ENCODE measurements at places on chromosomes 1 and 21.

- DNase-seq = no peak
These were observed 100.8 kb upstream of the SLC45A1 start for GRCh38 chr1:8217011-8217711.

GRCh38 chr1:41914516-41914915 lies 4.2 kb downstream of the HIVEP3 start:
- no peak for DNase-seq

GRCh38 chr1:88946861-88947260 lies 45.6 kb downstream of the KYAT3 start:
- DNase-seq = no peak

DNA sequence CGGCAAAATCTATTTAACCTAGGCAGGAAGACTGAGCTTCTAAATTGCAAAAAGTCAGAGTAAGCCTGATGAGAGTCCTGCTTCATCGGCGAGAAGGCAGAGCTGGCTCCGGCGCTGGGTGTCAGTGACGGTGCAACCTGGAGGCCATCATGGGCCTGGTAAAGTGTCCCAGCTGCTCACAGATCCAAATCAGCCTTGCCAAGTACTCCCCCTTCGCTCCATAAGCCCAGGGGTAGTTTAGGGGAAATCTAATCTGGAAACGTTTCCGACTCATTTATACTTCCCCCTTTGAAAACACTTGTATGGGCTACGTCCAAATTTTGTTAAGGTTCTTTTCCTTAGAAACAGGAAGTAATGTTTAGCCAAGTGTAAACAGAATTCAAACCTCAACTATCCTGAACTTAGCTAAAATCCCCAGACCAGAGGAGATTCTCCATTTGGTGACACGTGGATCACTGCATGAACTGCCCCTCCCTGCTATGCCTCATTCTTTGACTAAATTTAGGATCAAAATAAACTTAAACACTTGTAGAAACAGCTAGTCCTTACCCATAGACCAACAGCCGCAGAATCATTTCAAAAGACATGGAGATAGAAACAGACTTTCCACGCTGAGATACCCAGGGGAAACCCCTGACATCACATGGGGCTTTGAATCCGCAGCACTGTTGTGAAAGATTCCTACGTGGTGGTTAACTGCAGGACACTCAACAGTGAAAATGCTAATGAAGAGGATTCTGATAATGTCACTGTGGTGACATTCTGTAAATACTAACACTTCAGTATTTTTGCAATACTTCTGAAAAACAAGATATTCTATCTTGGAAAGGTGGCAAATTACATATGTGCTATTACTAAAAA lies 172.7 kb downstream of the TGFBR3 start:
- DNase-seq = peak; percentile 33

- DNase-seq = no peak
These were observed 446.8 kb downstream of the NUF2 start for GRCh38 chr1:163768576-163768975.

GRCh38 chr1:116785006-116785405 lies 30.8 kb downstream of the CD2 start:
- no peak for DNase-seq

GRCh38 chr1:58992643-58993042 lies 208.8 kb upstream of the JUN start:
- DNase-seq = no peak

- DNase-seq = no peak
These were observed 76.5 kb downstream of the BCAR3 start for GRCh38 chr1:93605026-93605568.

DNA sequence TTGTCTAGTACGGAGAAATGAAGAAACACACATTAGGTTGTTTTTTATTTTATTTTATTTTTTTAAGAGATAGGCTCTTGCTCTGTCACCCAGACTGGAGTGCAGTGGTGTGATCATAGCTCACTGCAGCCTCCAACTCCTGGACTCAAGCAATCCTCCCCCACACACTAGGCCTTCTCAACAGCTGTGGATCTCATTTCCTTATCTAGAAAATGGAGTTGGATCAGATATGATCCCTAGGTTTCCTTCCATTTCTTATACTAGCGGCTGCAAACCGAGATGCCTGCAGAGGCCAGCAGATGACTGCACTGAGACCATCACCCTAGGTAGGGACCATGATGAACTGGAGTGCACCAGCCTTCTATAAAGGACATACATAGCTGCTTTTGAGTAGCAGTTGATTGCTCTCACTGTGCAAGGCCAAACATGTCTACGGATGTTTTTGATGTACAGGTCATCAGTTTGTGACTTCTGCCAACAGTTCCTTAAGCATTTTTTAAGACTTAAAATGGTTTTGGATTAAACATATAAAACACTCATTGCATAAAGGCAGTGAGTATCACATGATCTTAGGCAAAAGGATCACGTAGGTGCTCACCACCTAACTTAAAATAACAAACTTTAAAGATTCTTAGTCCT lies 11.4 kb upstream of the KLHL12 start:
- DNase-seq = no peak

GRCh38 chr1:112307930-112308591 lies 88.0 kb upstream of the CTTNBP2NL start:
- DNase-seq = no peak

GRCh38 chr1:8815582-8816151 lies 1.8 kb downstream of the RERE start:
- DNase-seq = peak; percentile 39

All from Kasumi-1 (cell line).